ENCODE measurements at places on chromosomes 4 and X.

DNA sequence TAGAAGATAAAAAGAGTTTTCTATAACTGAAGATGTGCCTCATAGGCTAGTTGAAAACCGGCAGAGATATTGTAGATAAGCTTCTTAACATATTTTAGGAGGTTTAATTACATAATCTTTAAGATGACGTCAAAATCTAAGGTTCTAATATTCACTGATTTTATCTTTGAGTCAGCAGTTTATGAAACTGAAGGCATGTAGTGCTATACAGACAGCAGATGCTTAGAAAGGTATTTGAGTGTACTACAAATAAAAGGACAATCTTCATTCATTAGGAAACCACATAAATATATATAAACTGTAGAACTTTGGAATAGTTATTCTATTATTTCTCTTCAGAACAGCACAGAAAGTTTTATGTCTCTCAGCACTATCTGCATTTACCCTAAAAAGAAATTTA, 504.8 kb downstream of the IL15 start:
- DNase-seq, result no peak

DNA sequence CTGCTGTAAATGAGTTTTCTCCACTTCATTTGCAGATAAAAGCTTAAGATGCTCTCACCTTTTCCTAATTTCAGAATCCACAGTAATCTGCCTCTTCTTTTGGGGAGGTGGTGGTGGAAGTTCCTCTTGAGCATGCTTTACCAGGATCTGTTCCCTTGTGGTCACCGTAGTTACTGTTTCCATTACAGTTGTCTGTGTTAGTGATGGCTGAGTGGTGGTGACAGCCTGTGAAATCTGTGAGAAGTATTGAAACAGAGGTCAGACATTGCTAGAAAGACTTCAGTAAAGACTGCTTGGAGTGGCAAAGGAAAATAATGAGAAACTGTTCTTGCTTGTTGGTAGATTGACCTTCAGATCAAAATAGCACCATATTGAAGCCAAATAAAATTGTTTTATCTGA, 666.2 kb downstream of the DMD start:
- no peak for DNase-seq

DNA sequence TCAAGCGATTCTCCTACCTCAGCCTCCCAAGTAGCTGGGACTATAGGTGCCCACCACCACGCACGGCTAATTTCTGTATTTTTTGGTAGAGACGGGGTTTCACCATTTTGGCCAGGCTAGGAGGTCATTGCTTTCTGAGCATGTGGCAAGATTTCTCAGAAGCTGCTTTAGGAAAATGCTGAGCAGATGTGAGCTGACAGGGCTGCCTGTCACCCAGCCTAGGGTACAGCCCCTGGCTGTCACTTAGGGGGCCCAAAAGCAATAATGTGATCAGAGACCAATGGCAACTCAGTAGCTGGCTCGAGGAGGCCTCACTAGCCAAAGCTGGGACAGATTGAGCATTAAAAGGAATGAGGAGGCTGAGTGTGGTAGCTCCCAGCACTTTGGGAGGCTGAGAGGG, 64.8 kb downstream of the TNIP2 start:
- DNase-seq, result no peak

- peak; percentile 33 for DNase-seq
Observed at GRCh38 chrX:136061286-136061685, 76.1 kb downstream of the SLC9A6 start.

- no peak for DNase-seq
Observed at GRCh38 chr4:147039976-147040575, 94.4 kb upstream of the TTC29 start.

- DNase-seq, result no peak
Observed at GRCh38 chrX:56564921-56565840, 1.8 kb downstream of the UBQLN2 start.

DNA sequence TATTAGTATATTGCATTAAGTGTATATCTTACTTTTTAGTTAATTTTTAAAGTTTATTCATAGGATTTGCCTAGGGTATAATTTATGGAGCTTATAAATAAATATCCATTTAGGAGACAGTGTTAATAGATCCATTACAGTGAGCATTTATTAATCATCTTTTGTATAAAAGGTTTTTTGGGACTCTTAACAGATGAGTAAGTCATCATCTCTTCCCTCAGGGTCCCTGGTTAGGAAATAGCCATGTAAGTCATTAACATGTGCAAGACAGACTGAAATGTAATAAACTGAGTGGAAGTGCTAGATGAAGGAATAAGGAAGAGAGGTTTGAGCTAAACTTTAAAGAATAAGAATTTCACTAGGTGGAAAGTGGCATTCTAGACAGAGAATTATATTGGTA, 69.2 kb downstream of the PAQR3 start:
- no peak for DNase-seq

- DNase-seq, result no peak
Observed at GRCh38 chr4:110042545-110043517, 130.1 kb downstream of the EGF start.

- DNase-seq, result no peak
Observed at GRCh38 chr4:152531479-152531878, 4.4 kb downstream of the FBXW7 start.

GRCh38 chrX:47796433-47796906, 40.2 kb upstream of the ZNF81 start:
- no peak for DNase-seq

GRCh38 chr4:4555916-4556315, 14.1 kb upstream of the STX18 start:
- no peak for DNase-seq

DNA sequence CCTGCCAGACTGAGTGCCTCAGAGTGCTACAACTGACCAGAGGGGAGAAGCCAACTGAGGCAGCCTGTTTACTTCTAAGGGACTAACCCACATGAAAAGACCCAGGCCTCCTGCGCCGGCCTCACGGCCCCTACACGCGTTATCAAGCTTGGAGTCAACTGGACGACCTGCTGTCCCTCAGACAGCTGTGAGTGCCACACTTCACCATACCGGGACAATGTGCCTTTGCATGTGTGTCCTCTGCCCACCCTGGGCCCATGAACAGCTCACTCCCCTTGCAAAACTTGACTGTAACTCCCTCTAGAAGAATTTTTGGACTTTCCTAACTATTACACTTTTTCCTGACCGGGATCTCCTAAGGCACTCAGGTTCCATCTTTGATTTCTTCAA, 1.8 kb downstream of the NOP14 start:
- no peak for DNase-seq

DNA sequence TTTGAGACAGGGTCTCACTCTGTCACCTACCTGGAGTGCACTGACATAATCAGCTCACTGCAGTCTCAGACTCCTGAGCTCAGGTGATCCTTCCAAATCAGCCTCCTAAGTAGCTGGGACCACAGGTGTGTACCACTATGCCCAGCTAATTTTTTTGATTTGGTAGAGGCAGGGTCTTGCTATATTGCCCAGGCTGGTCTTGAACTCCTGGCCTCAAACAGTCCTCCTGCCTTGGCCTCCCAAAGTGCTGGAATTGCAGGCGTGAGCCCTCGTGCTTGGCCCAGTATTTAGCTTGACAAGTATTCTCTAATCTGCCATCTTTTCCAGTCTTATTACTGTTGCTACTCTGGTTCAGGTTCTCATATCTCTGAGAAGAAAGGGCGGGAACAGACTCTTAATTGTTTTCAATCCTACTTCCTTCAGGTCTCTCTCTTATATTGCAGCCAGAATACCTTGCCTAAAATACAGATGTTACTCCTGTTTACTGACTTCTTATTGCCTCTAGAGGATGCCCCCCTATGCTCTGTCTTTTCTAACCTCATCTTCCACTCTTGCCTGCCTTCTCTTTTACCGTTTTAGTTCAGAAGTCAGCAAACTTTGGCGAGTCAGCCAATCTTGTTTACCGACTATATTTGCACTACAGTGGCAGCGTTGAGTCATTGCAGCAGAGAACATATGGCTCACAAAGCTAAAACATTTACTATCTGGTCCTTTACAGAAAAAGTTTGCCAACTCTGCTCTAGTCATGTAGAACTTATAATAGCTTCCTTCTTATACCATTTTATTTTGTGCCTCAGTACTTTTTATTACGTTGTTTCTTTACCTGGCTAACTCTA, 19.0 kb downstream of the MRPL1 start:
- DNase-seq, result no peak

- no peak for DNase-seq
Observed at GRCh38 chr4:83558059-83558653, 22.2 kb downstream of the GPAT3 start.

- no peak for DNase-seq
Observed at GRCh38 chrX:134752981-134753717, 94.9 kb upstream of the PLAC1 start.

DNA sequence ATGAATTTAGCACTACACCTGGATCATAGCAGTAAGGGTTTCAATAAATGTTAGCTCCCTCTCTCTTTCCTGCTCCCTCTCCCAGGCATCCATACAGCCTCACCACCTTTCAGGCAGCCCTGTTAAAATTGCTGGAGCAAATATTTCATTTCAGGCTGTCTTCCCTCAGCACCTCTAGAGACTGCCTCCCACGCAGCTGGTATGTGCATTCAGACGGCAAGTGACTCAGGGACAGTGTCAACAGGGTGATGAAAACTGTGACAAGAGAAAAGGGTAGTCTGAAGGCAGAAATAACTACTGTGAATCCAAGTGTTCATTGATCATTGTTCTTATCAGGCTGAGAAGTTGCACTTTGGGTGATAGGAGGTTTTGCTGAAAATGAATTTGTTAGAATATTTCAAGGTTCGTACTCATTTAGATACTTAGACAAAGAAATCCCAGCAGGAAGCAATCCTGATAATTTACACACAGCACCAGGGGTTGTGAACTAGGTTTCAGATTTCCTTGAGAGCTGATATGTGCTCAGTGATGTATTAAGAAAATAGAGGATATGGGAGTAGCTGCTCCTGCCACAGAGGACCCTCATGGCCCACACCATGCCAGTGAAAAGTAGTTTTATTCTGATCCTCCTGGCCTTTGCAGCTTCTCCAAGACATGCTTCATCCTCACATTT, 424.2 kb downstream of the FGF13 start:
- DNase-seq, result no peak

DNA sequence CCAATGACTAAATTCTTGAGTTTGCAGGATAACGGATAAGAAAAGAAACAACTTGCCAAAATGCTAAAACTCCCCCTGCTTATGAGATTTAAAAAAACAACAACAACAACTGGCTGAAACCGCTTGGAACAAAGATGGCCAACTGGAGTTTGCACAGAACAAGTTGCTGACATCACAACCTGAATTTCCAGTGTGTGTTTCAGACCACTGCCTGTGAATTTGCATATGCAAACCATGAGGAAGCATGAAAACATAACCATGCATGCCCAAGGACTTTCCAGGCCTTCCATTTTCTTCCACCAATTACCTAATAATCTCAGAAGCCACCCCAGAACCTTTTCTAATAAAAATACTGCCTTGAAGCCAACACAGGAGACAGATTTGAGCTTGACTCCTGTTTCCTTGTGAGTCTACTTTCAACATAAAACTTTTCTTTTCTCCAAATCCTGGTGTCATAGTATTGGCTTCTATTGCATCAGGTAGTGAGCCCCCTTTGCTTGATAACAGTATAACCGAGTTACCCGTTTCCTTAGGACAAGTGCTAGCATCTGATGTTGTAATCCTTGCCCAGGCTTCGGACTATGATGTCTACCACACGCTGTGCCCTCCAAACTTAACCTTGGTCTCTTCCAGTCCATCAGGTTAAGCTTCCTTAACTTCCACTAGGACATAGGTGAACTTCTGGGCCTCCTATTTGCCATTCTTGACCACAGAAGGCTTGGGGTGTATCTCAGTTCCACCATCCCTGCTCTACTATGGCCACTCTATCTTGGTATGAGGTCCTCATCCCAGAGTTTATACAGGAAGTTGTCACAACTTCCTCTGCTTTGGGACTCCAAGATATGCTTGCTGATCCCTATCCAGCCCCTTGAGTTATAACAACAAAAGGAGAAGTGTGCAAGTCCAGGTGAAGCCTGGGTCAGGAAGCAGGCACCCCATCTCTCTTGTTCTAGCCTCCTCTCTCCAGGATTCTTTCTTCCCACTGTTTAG, 385.5 kb upstream of the INTU start:
- no peak for DNase-seq

DNA sequence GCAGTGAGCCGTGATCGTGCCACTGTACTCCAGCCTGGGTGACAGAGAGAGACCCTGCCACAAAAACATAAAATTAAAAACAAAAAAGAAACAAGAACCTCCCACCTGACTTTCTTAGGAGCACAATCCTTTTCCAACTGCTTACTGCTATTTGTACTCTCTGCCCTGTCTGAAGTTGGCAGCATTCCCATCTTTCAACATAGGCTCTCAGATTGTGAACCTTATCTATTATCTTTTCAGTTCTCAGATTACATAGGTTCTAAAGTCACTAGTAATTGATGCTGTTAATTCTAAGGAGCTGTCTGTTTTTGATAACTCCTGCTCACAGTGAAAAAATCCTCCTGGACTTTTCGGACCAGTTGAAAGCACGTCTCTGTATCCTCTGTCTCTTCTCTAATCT, 812.2 kb upstream of the CT83 start:
- no peak for DNase-seq

- no peak for DNase-seq
Observed at GRCh38 chr4:101123231-101123630, 224.1 kb downstream of the PPP3CA start.

DNA sequence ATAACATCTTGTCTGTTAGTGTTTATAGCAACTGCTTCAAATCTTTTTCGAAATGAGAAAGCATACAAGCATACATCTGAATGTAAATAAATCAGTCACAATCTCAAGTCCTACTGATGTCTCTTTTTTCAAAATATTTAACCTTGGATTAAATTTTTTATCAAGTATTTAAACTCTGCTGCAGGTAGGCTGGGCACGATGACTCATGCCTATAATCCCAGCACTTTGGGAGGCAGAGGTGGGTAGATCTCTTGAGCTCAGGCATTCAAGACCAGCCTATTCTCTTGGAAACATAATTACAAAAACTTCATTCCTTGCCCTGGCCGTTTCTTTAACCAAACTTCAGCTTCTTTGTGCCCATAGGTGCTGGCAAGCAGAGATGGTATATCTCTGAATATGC, 540.3 kb upstream of the GALNT7 start:
- DNase-seq, result no peak

- no peak for DNase-seq
Observed at GRCh38 chr4:19700992-19701391, 550.7 kb upstream of the SLIT2 start.

- DNase-seq, result no peak
Observed at GRCh38 chrX:103151799-103152198, 58.9 kb upstream of the NXF3 start.

DNA sequence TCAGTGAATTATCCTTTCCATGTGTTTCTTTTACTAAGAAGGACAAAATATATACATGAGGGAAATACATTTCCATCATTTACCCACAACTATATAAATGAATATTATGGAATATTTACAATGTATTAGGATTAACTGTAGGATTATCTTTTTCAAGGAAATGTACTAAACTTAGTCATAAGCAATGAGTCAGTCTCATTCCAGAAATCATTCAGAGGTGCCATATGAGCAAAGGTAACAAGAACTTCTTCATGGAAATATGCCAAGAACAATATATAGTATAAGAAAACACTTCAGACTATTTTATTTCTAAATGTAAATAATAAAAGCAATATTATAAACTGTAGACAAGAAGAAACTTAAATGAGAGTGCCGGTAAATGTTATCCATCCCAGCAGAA, 67.1 kb downstream of the USP38 start:
- DNase-seq, result no peak
